CD4-positive, alpha-beta T cell treated with Interleukin-4 for 1 hour (primary cell): ENCODE measurements at places on chromosomes 16 and 17.

DNA sequence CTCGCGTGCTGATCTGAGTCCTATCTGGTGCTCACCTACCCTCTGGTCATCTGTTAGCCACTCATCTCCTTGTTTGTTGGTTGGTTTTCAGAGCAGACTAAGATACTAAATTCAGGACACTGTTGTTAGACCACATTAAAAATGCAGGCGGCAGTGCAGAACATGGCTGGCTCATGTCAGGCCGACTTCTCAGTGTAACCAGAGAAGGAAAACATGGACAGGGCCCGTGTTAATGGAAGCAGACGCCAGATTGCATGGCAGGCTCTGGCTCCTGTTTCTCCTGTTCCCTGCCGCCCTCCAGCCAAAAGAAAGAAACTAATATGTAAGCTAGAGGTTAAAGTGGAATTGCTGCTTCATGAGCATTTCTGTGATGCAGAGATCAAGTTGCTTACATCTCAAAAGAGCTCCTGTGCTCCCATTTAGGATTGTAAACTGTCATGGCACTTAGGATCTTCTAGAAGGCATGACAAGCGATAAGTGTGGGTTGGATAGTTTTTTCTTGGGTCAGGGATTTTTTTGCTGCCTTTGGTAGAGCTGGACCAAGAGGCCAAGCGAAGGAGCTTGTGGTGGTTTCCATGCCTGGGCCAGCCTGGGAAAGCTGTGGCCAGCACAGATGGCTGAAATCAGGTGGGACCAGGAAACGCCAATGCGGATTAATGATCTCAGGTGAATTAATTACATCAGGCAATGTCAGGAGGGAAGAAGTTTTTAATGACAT lies 56.1 kb downstream of the YPEL2 start:
- DNase-seq = no peak

- no peak for DNase-seq
Measured at GRCh38 chr17:78598013-78598471, 20.8 kb upstream of the DNAH17 start.

DNA sequence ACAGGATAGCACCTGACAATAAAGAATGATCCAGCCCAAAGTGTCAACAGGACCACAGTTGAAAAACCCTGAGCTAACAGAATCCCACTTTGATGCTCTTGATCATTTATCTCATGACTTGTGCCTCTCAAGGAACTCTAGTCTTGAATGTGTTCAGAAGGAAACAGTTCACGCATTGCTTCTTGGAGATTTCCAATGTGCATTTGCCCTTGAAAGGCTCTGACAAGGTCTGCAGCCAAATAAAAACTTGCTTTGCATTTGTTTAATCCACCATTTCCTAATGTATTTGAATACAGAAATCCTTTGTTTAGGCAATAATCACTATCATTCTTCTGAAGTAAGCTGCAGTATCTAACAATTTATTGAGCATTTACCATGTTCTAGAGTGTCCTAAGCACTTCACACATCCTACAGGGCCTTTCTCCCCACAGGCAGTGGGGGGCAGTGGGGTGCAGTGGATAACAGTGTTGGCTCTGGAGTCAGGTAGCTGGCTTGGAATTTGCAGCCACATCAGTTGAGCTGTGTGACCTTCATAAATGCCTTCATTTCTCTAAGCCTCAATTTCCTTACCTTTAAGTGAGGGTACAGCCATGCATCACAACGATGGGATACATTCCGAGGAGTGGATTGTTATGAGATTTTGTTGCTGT lies 239.7 kb downstream of the XYLT1 start:
- DNase-seq = no peak

GRCh38 chr17:1546292-1546922 lies 16.2 kb downstream of the PITPNA start:
- no peak for DNase-seq

DNA sequence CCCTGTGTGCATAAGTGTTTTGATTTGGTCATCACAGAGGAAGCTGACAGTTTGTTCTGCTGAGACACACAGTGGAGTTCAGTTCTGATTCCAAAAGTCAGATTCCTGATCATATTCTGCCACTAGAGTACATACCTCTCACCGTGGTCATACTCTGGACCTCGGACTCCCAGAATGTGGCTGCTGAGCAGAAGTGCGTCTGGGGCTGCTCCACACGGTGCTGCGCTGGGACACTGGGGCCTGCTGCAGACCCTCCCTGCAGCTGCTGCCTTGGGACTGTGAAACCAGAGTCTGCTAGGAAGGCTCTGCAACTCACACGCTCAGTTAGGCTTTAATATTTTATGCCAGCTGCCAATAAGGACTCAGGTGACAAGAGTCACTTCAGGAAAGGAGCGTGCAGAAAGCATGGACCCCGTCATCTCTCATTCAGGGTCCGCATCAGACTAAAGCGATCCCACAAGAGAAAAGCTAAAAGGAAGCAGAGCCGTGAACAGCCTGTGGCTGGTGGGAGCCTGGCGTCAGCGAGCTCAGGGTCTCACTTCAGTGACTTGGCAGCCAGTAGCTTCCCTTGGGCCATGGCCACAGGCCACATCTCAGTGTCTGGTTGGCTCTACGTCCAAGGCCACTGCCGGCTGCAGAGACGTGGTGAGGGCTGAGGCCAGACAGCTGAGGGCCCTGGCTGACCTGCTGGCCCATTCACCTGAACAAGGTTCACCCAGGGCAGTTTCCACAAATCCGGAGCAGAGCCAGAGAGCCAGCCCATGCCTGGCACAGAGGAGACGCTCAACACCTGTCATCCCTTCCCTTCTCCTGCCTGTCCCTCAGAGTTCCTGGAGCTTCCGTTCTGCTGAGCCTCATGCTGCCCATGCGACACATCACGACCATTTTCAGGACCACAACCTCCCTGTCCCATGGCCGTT lies 24.7 kb upstream of the KIFC3 start:
- no peak for DNase-seq

GRCh38 chr17:58300336-58300735 lies 19.6 kb upstream of the MPO start:
- peak; percentile 4 for DNase-seq

DNA sequence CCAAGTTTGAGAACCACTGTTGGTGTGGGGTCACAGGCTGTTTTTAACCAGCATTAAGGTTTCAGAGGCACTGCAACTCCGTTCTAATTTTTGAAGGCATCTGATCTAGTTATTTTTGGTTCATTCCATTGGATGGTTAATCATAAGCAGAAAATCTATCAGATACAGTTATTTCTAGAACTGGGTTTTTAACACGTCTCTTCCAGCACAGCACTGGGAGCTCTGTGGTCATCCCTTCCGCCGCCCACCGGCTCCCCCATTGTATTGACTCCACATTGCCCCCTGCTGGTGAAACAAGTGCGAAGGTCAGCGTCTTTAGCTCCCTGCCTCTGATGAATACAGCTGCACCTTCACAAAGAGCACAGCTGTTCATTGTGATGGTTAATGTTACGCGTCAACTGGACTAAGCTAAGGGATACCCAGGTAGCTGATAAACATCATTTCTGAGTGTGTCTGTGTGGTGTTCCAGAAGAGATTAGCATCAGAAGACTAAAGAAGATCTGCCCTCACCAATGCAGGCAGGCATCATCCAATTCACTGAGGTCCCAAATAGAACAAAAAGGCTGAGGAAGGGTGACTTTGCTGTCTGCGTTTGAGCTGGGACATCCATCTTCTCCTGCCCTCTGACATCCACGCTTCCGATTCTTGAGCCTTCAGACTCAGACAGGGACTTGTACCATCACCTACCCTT lies 8.5 kb downstream of the CCL18 start:
- peak; percentile 73 for DNase-seq

- DNase-seq = no peak
Measured at GRCh38 chr16:23148166-23148512, 1.1 kb downstream of the USP31 start.
